ENCODE measurements at places on chromosomes 7 and 10.
A peak's percentile ranks its signal among the peaks of the same experiment; 100 is the strongest.

GRCh38 chr7:8433477-8434289 lies at the start of gene NXPH1:
Gene NXPH1, plus strand, starts transcription at chr7:8433609.
- DNase-seq: no peak

- DNase-seq: no peak
Observed at GRCh38 chr10:11570751-11571150, 40.7 kb downstream of the USP6NL start.

DNA sequence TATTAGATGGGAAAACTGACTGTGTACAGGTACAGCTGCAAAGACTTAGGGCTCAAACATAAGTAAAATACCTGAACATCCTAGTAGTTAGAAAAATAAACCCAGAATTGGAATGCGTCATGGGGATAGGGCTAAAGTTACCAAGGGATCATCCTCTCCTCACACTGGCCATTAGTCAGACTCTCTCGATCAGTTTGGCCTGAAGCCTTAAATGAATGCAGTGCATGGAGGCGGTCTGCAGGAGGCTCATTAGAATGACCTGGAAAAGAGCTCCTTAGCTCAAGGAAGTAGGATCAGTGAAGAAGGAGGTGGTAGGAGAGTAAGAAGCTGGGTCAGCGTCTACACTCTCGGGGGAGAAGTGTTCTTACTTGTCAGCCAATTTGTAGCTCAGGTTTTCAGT lies 35.3 kb downstream of the DENND2A start:
- DNase-seq: peak; percentile 75

DNA sequence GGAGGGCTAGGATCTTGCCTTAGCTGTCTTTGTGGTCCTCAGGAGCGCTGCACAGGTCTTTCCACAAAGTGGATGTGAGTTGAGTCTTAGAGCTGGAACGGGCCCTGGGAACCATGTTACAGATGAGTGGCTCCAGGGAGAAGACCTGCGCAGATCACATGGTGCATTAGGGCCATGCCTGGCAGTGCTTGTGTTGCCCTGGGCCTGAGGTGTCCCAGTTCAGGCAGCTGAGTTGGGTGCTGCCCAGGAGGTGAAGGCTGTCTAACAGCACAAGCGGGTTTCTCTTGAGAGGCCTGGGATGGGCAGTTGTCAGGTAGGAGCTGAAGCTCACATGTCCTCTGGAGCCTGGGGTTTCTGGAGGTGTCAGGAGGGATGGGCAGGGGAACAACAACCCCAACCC lies 33.7 kb upstream of the ANKRD2 start:
- DNase-seq: no peak

- peak; percentile 47 for DNase-seq
Observed at GRCh38 chr7:66362136-66362535, 157.0 kb downstream of the TPST1 start.

GRCh38 chr10:54284526-54285193 lies 516.4 kb downstream of the PCDH15 start:
- DNase-seq: peak; percentile 6

- no peak for DNase-seq
Observed at GRCh38 chr7:3266240-3266639, 34.8 kb upstream of the SDK1 start.

DNA sequence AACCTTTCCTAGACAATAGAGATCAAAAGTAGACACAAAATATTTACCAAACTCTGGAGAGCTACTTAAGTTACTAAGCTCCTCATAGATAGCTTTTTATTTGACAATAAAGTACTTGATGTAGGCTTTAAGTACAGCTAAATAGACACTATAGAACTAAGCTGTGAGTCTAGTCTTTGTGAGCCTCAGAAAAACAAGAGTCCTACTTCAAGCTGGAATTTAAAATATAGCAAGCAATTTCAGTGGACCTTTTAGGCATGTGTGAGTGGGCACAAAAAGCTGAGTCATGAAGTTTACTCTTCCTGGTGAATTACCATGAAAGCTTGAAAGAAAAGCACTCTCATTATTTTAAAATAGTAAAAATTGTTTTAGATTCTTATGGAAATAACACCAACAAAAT lies 76.1 kb downstream of the ADD3 start:
- peak; percentile 71 for DNase-seq

- DNase-seq: no peak
Observed at GRCh38 chr7:77606562-77606961, 69.5 kb downstream of the PTPN12 start.
